ENCODE measurements at places on chromosomes 12 and 14. TPM values are rescaled to one million over a fixed set of nuclear protein-coding genes. Genes with fewer than 3 reads are reported as not detected.

DNA sequence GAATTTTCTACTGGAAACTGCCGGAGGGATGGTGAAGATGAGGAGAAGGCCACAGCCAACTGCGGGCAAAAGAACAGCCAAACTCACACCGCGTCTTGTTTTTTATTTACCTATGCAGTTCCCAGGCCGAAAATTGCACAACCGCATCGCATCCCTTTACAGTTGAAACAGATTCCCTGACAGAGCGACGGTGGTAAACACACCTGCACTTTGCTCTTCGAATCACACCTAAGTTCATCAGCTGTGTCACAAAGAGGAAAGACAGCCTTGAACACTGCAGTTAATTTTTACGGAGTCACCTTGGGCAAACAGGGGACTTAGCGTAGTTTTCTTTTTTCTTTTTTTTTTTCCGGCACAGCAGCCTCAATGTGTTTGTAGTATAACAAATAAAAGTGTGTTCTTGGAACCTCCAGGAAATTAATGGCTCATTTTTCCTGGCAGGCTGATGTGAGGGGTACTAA is 272.0 kb upstream of the DIO3 start:
- DNase-seq = no peak

- no peak for DNase-seq
These were observed 213.3 kb upstream of the SLC16A7 start for GRCh38 chr12:59382282-59383078.

GRCh38 chr12:19810213-19810612 is 370.9 kb downstream of the AEBP2 start:
- no peak for DNase-seq

- DNase-seq = no peak
These were observed 56.3 kb downstream of the SLC6A15 start for GRCh38 chr12:84856156-84856900.

GRCh38 chr14:91780452-91780851 is 48.6 kb upstream of the CATSPERB start:
- no peak for DNase-seq

DNA sequence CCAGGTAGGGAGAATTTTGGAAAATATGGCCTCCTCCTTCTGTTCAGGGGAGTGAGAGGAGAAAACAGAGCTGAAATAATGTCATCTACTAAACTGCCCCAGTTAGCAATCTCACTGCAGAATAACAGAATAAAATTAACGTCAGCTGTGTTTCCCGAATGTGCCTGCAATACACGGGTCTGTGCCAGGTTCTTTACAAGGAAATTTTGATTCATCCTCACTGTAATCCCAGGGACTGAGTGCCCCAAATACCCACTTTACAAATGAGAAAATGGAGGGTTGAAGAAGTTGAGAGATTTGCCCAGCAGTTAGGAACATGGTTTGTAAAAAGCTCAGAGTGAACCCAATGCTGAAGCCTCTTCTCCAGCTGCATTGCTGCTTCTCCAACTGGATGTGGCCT is 21.3 kb upstream of the SERPINA6 start:
- DNase-seq = no peak

Gene ZFC3H1
- total RNA-seq = 26.9 TPM

Gene KLHL33
- total RNA-seq = not detected

Measured in uterus (tissue), 4 donors.